ENCODE measurements at places on chromosomes 6 and 20.

DNA sequence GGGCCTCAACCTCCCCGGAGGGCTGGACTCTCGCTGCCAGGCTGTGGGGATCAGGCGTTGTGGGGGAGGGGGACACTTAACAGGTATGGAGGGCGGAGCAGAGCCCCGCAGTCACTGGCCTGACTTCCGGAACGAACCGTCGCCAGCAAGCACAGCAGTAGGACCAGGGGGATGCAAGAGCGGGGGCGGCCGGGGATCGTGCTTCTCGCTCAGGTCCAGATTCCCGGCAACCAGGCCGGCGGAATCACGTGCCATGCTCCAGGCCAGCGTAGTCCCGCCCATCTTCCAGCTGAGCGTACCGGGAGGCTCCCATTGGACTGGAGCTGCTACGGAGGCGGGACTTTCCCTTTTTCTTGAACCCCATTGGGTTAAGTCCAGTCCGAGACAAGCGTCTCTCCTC, 10.0 kb upstream of the POU5F1 start:
- H3K36me3 ChIP-seq, result no peaks in the 10 kb centered on the region
- peak overlapping the region; percentile 49 for H3K4me3 ChIP-seq
- H3K27ac ChIP-seq, result no peak overlapping the region
- DNase-seq, result no peak

DNA sequence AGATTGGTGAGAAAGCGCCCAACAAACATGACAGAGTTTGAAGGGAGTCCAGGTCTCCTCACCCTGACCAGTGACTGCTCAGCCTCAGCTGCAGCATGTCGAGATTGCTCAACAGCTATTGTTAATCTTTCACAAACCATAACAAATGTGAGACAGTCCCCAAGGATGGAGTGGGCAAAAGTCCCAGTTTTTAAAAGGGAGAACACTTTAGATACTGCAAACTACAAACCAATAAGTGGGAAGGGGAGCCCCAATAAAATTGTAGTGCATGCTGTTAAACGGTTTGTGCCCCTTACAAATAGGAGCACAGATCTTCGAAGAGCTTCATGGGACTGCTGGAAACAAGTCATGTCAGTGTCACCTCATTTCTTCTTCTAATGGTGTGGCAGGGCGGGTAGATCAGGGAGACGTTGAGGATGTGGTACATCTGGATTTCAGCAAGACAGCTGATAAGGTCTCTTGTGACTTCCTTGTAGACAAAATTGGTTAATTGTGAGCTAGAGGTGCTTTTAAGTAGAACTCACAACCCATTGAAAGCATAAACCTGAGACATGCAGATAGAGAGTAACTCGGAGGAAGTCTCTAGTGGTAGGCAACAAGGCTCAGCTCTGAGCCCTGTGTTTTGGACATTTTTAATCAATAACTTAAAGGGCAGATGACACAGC, 134.0 kb upstream of the ARMC2 start:
- no peaks in the 10 kb centered on the region for H3K36me3 ChIP-seq
- no peak overlapping the region for H3K27ac ChIP-seq
- H3K4me1 ChIP-seq, result peaks cover 27% of the 10 kb centered on the region
- H3K4me3 ChIP-seq, result no peak overlapping the region
- no peak for DNase-seq

- no peak overlapping the region for H3K27ac ChIP-seq
- H3K4me1 ChIP-seq, result peaks cover 15% of the 10 kb centered on the region
- DNase-seq, result peak; percentile 70
- no peaks in the 10 kb centered on the region for H3K27me3 ChIP-seq
- H3K36me3 ChIP-seq, result no peaks in the 10 kb centered on the region
Measured at GRCh38 chr20:23178806-23179205, 92.7 kb upstream of the CD93 start.

GRCh38 chr6:170276369-170277057, 14.4 kb downstream of the DLL1 start:
- peak overlapping the region; percentile 49 for H3K27ac ChIP-seq
- no peak overlapping the region for H3K4me3 ChIP-seq
- peaks cover 30% of the 10 kb centered on the region for H3K4me1 ChIP-seq
- H3K27me3 ChIP-seq, result no peaks in the 10 kb centered on the region
- H3K36me3 ChIP-seq, result no peaks in the 10 kb centered on the region
- no peak for DNase-seq

- DNase-seq, result no peak
- H3K36me3 ChIP-seq, result no peaks in the 10 kb centered on the region
- H3K4me3 ChIP-seq, result peak overlapping the region; percentile 86
- H3K4me1 ChIP-seq, result peaks cover 37% of the 10 kb centered on the region
Measured at GRCh38 chr6:154511791-154512190, 1.3 kb upstream of the CNKSR3 start.

- no peak overlapping the region for H3K4me3 ChIP-seq
- DNase-seq, result no peak
- H3K4me1 ChIP-seq, result peaks cover 18% of the 10 kb centered on the region
Measured at GRCh38 chr6:145866456-145867396, 52.1 kb upstream of the FBXO30 start.

GRCh38 chr6:111926731-111927302, 53.6 kb upstream of the FYN start:
- no peaks in the 10 kb centered on the region for H3K27me3 ChIP-seq
- no peak overlapping the region for H3K27ac ChIP-seq
- DNase-seq, result no peak
- H3K36me3 ChIP-seq, result no peaks in the 10 kb centered on the region
- no peak overlapping the region for H3K4me3 ChIP-seq
- H3K4me1 ChIP-seq, result no peaks in the 10 kb centered on the region

DNA sequence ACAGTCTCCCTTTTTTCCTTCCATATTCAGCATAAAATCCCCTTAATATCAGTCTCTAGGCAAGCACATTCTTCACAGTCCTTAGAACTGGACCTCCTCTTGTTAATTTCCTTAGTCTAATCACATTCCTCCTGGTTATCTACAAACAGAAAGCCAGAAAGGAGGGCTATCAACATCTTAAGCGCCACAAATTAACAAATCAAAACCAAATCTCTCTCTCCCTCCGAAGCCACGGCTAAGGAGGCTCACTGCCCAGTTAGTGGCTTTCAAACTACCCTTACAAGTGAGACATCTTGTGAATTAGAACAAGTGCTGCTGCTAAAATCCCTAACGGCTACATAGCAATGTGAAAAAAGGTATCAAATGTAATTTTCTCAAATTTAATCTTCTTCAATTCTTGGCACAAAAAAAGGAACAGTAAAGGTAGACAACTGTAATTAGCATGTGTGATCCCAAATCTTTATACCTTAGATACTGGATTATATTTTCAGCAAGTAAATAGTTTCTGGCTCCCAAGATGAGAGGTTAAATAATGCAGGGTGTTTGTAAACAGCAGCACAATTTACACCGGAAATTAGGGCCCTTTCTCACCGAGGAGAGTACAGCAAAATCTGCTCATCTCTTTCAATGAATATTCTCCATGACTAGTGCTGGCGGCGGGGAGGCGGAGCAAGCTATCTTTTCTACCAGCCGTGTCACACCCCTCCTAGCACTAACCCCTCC, 1.4 kb upstream of the TRIM39 start:
- H3K4me3 ChIP-seq, result peak overlapping the region; percentile 79
- peaks cover 14% of the 10 kb centered on the region for H3K36me3 ChIP-seq
- no peaks in the 10 kb centered on the region for H3K27me3 ChIP-seq
- peaks cover 21% of the 10 kb centered on the region for H3K4me1 ChIP-seq

GRCh38 chr6:22133357-22133756, 163.5 kb downstream of the PRL start:
- no peaks in the 10 kb centered on the region for H3K4me1 ChIP-seq
- H3K27me3 ChIP-seq, result no peaks in the 10 kb centered on the region
- H3K4me3 ChIP-seq, result no peak overlapping the region
- H3K36me3 ChIP-seq, result no peaks in the 10 kb centered on the region
- H3K27ac ChIP-seq, result no peak overlapping the region
- no peak for DNase-seq

- no peaks in the 10 kb centered on the region for H3K36me3 ChIP-seq
- peak; percentile 50 for DNase-seq
- H3K27ac ChIP-seq, result no peak overlapping the region
- no peaks in the 10 kb centered on the region for H3K4me1 ChIP-seq
Measured at GRCh38 chr6:3619201-3619600, 132.3 kb downstream of the PXDC1 start.

GRCh38 chr6:142322504-142323198, 20.8 kb downstream of the ADGRG6 start:
- no peak overlapping the region for H3K27ac ChIP-seq
- no peak for DNase-seq
- no peaks in the 10 kb centered on the region for H3K27me3 ChIP-seq
- H3K4me1 ChIP-seq, result no peaks in the 10 kb centered on the region

- no peaks in the 10 kb centered on the region for H3K36me3 ChIP-seq
- H3K4me1 ChIP-seq, result peaks cover 3% of the 10 kb centered on the region
- H3K4me3 ChIP-seq, result no peak overlapping the region
Measured at GRCh38 chr20:43895235-43895634, 19.4 kb upstream of the TOX2 start.

- H3K4me3 ChIP-seq, result no peak overlapping the region
- no peaks in the 10 kb centered on the region for H3K36me3 ChIP-seq
- H3K27me3 ChIP-seq, result no peaks in the 10 kb centered on the region
- no peak for DNase-seq
- H3K27ac ChIP-seq, result no peak overlapping the region
Measured at GRCh38 chr6:148069256-148069655, 273.4 kb upstream of the SASH1 start.

DNA sequence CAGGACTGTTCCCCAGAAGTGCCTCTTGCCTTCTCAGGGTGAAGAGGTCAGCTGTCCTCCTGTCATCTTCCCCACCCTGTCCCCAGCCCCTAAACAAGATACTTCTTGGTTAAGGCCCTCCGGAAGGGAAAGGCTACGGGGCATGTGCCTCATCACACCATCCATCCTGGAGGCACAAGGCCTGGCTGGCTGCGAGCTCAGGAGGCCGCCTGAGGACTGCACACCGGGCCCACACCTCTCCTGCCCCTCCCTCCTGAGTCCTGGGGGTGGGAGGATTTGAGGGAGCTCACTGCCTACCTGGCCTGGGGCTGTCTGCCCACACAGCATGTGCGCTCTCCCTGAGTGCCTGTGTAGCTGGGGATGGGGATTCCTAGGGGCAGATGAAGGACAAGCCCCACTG, 9.8 kb downstream of the PI16 start:
- H3K4me1 ChIP-seq, result peaks cover 23% of the 10 kb centered on the region
- no peak overlapping the region for H3K27ac ChIP-seq
- no peak overlapping the region for H3K4me3 ChIP-seq
- H3K27me3 ChIP-seq, result no peaks in the 10 kb centered on the region
- no peak for DNase-seq
- H3K36me3 ChIP-seq, result peaks cover 25% of the 10 kb centered on the region

GRCh38 chr6:72132427-72132826, 246.1 kb downstream of the RIMS1 start:
- H3K27me3 ChIP-seq, result no peaks in the 10 kb centered on the region
- no peak overlapping the region for H3K4me3 ChIP-seq
- no peak for DNase-seq
- no peaks in the 10 kb centered on the region for H3K36me3 ChIP-seq
- H3K27ac ChIP-seq, result no peak overlapping the region

DNA sequence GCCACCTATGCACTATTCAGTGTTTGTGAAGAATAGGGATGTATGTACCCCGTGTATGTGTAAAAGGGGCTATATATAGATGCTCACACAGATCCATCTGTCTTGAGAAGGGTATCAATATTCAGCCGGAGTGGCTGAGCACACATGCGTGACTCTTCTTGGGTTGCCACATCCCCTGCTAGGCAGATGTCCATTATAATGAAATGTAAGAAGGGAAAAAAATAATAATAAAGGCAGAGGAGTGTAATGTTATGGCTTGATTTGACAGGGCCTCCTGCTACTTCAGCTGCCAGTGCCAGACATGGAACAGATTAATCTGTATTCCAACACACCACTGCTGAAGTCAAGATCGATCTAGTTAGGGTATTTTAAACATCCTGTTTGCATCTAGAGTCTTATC, 74.2 kb upstream of the VSTM2L start:
- no peak overlapping the region for H3K27ac ChIP-seq
- no peaks in the 10 kb centered on the region for H3K27me3 ChIP-seq
- no peaks in the 10 kb centered on the region for H3K4me1 ChIP-seq
- no peak overlapping the region for H3K4me3 ChIP-seq

DNA sequence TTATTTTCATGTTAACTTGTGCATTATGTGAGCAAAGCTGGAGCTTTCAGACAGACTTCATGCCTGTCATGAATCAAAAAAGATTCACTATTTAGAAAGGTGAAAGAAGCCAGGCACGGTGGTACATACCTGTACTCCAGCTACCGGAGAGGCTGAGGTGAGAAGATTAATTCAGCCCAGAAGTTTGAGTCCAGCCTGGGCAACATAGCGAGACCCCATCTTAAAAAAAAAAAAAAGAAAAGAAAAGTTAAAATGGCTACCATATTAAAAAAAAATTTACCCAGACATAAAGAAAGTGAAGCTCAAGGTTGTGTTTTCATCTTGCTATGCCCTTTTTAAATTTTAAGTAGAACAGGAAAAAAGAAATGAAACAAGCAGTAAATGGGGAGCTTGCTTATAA, 889 bp downstream of the CASS4 start:
- H3K4me3 ChIP-seq, result peak overlapping the region; percentile 15
- DNase-seq, result no peak
- H3K27ac ChIP-seq, result peak overlapping the region; percentile 60
- H3K27me3 ChIP-seq, result no peaks in the 10 kb centered on the region
- H3K4me1 ChIP-seq, result peaks cover 11% of the 10 kb centered on the region

- H3K27ac ChIP-seq, result peak overlapping the region; percentile 19
- H3K27me3 ChIP-seq, result no peaks in the 10 kb centered on the region
- DNase-seq, result no peak
- H3K4me3 ChIP-seq, result no peak overlapping the region
- H3K4me1 ChIP-seq, result peaks cover 42% of the 10 kb centered on the region
Measured at GRCh38 chr6:33607784-33608161, 13.3 kb upstream of the ITPR3 start.

DNA sequence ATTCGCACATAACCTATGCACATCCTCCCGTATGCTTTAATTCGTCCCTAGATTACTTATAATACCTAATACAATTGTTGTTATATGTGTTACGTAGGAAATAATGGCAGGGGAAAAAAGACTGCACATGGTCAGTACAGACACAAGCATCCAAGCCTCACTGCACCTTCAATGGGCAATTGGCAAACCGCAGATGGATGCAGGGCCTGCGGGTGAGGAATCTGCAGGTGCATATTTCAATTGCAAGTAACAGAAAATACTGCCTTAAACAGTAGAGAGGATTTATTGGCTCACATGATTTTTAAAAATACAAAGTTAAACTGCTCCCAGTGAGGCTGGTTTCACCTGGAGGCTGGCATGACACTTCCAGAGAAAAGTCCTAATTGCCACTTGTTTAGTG, 142.1 kb upstream of the MLN start:
- no peaks in the 10 kb centered on the region for H3K27me3 ChIP-seq
- no peaks in the 10 kb centered on the region for H3K4me1 ChIP-seq
- H3K4me3 ChIP-seq, result no peak overlapping the region

GRCh38 chr6:43771858-43772680, 2.1 kb downstream of the VEGFA start:
- H3K27me3 ChIP-seq, result no peaks in the 10 kb centered on the region
- H3K36me3 ChIP-seq, result peaks cover under 1% of the 10 kb centered on the region
- peak overlapping the region; percentile 73 for H3K4me3 ChIP-seq
- peaks cover 65% of the 10 kb centered on the region for H3K4me1 ChIP-seq
- H3K27ac ChIP-seq, result peak overlapping the region; percentile 99
- DNase-seq, result no peak

Data from esophagus muscularis mucosa (tissue), 4 donors.